ENCODE measurements at places on chromosomes 5 and 9. TPM values are rescaled to one million over a fixed set of nuclear protein-coding genes. Genes with fewer than 3 reads are reported as not detected.

DNA sequence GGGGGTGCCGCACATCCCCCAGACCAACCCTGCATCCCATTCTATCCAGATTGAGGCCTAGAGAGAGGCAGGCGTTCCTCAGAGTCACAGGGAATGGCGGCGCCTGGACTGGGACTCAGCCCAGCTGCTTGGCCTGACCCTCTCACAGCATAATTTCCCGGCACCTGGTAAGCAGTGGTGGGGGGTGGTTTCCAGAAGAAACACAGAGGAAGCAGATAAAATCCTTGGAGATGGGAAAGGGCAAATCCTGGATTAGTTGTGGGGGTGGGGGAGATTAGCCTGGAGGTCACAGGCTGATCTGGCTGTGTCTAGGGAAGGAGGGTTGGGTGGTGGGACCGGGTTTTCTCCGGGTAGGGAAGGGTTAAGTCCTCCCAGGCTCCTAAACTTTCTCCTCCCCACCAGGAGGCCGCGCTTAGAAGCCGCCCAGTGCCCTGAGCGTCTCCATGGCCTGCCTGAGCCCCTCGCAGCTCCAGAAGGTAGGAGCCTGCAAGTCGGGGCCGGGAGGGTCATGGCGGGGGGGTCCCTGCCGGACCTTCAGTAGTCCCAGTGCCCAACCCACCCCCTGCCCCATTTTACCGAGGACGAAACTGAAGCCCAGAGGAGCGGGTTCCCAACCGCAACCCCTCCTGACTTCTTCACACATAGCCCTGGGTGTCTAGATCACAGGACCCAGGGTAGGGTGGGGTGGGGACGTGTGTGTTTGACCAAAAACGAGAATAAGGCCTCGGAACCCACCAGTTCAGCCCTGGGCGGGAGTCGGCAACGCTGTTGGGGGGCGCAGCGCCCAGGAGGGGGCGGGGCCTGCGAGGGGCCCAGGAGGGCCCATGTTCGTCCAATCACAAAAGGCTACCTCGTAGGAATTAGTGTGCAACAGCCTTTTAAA lies 1.3 kb downstream of the PHYHD1 start:
- DNase-seq: no peak

DNA sequence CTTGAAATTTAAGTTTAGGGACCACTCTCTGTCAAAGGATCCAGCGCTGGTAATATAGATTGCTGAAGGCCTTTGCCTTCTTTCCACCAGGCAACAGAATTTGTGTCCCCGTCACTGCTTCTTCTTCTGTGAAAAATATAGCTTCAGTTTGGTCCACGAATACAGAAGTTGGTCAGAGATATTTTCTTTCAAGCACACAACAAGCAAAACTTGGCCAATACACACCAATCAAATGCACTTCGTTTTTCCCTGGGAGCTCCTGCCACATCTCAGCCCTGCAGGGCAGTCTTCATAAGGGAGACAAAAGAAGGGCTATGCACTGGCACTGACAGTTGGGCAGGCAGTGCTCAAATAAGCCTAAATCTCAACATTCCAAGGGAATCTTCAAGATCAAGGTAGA lies 22.9 kb downstream of the HAVCR2 start:
- DNase-seq: no peak

- no peak for DNase-seq
Measured at GRCh38 chr9:99472240-99472915, 250.3 kb downstream of the SEC61B start.

DNA sequence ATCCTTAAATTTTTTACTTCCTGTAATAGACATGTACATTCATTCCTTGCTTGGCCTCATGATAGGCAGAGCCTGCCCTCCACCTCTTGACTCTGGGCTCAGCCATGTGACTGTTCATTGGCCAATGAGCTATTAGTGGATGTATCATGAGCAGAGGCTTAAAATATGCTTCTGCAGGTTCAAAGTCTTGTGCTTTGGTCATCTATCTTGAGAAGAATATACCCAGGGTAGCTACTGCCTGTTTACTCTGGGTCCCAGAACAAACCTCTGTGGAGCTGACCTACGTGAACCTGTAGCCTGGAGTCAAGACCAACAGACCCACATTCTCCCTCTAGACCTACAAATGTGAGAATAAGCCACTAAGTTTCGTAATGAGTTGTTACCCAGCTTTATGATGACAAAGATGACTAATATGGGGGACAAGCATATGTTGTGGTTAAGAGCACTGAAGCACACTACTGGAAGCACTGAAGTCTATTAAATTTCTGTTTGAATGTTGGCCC lies 244.4 kb downstream of the MAST4 start:
- no peak for DNase-seq

DNA sequence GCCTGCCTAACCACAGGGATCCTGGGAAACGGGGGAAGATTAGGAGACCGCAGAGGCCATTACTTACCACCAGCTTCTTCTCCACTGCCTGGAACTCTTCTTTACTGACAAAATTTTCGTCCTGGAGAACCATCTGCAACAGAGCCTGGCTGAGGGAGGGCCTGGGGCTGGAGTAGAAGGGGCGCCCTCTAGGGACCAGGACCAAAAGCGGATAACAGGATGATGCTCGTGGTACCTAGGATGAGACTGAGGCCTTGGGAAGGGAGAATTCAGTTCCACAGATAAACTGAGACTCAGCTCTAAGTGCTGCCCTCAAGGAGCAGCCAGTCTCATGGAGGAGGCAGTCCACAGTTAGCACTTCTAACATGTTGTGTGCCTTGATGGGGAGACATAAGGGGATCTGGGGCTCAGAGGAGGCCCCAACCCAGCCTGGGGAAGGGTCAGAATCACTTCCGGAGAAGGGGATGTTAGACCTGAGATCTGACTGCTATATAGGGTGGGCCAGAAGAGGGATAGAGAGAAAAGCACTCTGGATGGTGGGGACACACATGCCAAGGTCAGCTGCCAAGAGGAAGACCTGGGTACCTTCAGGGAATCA lies 1.2 kb downstream of the SPATA24 start:
- DNase-seq: no peak

GRCh38 chr9:110579034-110579861 lies at the start of gene SVEP1:
Gene SVEP1, minus strand, starts transcription at chr9:110579741. Its CDS starts 198 bp downstream, at chr9:110579543.
- peak; percentile 75 for DNase-seq

PCDHGA11 gene
- polyA plus RNA-seq: 0.18 TPM

CARTPT gene
- polyA plus RNA-seq: not detected

PHF24 gene
- polyA plus RNA-seq: not detected

ELP1 gene
- 19.1 TPM for polyA plus RNA-seq
